Upper lobe of left lung (tissue), 6 donors: ENCODE measurements at places on chromosomes 7 and 10.

GRCh38 chr7:149666360-149666945 lies 106.9 kb downstream of the ZNF467 start:
- no peak for DNase-seq

- DNase-seq = peak; percentile 85
Measured at GRCh38 chr7:157276731-157277562, 59.9 kb upstream of the DNAJB6 start.

DNA sequence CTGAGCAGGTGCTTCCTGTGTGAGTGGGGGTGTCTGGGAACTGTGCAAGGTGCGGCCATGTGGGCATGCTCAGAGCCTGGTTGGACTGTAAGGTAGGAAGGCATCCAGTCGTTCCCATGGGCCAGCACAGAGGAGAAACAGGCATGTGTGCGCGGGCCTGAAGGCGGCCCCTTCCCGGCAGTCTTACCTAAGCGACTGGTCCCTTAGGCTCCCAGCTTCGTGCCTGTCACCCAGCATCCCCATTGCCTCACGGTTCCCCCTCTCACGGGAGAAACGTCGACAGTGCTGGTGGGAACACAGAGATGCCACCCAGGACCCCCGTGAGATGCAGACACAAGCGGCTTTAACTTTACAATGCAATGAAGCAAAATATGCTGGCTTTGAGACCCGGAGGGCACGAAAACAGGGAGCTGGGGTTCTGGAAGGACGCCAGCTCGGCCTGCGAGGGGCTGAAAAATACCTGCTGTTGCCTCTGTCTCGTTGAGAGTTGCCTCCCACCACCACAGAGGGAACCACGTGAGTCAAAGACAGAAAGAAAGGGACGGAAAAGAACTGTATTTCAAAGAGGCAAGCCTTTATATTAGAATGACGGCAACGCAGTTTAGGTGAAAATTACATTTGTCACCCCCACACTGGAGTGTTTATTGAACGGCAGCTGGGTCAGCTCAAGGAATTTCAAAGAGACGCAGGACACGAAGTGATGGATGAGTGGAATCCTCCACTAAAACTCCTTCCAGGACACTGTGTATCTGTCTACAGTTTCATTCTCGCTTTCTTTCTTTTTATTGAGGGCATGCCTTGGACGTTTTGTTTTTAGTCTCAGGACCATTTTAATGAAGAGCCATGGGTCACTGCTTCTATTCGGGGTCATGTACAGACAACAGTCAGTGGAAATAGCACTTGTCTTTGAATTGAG lies 128.4 kb downstream of the DNAJB6 start:
- DNase-seq = no peak

DNA sequence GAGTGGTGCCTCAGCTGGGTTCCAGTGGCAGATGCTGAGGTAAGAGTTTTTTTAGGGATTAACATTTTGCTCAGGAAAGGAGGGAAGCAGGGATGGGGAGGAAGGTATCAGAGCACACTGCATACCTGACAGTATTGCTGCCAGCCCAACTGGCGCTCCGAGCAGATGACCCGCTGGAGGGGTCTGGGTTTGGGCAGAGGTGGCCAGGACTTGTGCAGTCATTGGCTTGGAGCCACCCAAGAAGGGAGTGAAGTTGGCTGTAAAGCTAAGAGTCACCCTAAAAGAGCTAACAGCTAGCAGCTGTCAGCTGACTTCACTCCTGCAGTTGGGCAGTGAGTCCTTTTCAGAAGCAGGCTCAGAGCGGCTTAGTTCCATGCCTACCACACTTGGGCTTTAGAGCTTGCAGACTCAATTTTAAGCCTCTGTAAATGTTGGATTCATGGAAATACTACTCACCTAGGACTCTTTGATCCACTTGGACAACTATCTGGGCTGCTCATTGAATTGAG lies 5.8 kb upstream of the ARHGAP22 start:
- DNase-seq = no peak

DNA sequence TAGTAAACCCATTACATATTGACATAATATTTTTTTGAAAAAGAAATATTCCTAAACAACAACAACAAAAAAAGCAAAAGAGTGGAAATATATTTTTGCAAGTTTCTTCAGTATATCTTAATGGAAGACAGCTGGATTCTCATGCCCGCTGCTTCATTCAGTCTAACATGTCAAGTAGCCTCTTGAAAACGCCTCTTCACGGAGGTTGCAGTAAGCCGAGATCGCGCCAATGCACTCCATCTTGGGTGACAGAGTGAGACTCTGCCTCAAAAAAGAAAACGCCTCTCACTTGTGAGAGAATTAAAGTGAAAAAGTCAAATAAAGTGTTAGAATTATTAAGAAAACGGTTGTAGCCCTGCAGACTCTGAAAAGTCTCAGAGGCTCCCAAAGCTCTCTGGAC lies 1.3 kb downstream of the CUTC start:
- DNase-seq = no peak
